Activated T-helper 1 cell treated with anti-CD3 and anti-CD28 coated beads, Interleukin-2, amount 50 U/mL, for 16 hours (primary cell): ENCODE measurements at places on chromosomes 4 and X.

DNA sequence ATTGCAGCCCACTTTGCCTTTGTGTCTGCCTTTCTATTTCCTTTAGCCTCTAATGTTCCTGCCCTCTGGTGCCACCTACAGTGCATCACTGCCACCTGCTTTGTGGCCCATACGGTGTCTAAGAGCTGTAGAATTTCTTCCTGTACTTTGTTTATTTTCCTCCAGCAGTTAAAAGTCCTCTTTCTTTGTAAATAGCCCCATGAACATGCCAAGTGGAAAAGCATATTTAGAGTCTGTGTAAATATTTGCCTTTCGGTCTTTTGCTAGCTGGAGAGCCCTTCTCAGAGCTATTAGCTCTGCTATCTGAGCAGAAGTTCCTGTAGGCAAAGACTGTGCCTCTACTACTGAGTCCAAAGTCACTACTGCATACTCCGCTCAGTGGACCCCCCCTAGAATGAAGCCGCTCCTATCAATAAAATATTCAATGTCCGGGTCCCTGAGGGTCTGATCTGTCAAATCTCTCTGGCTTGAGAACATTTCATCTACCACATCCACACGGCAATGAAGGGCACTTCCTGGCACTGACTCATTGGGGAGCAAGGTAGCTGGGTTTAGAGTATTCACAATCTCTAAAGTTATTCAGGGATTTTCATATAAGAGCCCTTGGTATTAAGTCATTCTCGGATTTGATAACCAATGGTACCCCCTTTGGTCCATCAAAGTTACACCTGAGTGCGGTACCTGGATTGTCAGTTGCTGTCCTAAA is 36.3 kb downstream of the SULT1E1 start:
- no peak for DNase-seq

- no peak for DNase-seq
Measured at GRCh38 chr4:159563257-159563656, 460.4 kb downstream of the RAPGEF2 start.

DNA sequence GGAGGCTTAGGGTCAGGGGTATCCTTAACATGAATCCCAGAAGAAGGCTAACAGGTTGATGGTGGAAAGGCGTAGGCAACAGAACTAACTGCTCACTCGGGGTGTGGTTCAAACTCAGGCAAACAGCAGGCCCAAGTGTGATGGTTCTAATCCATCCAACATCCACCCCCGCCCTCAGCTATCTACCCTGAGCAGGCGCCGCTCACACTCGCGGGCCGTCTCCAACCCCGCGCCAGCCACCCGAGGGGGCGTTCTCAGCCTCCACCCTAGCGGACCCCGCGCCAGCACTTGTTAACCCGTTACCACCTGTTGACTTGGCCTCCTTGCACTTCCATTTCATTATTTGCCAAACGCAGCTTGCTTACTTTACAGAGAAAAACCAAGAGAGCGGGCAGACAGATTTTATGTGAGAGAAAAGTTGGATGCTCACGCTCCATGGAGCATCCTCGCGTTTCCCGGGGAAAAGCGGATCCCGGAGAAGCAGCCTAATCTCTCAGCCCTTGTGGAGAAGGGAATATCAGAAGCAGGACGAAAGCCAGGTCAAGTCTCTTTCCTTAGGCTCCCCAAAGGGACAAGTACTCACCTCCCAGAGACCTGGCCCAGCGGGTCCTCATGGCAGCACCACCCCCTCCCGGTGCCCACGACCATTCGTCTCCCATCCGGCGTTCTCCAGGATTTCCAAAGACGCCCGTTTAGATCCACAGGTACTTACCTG is 773 bp downstream of the SNCA start:
- DNase-seq, result no peak

DNA sequence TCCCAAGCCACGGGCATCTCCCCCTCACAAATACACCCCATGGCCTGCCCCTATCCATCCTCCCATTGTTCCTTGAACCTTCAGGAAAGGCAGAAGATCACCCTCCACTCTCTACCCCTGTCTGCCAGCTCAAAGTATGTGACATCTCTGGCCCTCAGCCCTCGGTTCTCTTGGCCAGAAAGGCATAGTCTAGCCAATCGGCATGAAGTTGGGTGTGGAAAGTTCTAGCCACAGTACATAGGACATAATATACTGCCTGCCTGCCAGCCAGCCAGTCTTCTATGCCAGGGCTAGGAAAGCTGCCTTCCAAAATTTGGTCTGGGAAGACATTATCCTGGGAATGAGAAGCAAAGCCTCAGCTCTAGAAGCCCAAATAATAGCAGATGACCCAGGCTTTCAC is 3.2 kb upstream of the PLP1 start:
- no peak for DNase-seq

GRCh38 chr4:174362340-174362739 is 78.6 kb downstream of the CEP44 start:
- DNase-seq, result no peak

GRCh38 chr4:95044324-95044837 is 286.6 kb downstream of the BMPR1B start:
- DNase-seq, result no peak

GRCh38 chr4:8560265-8561047 is 19.7 kb upstream of the GPR78 start:
- DNase-seq, result no peak

GRCh38 chr4:183627979-183628588 is 30.9 kb downstream of the RWDD4 start:
- no peak for DNase-seq

GRCh38 chrX:129737916-129738315 is 863 bp upstream of the XPNPEP2 start:
- no peak for DNase-seq

- DNase-seq, result peak; percentile 20
Measured at GRCh38 chr4:140103676-140104075, 50.3 kb downstream of the MAML3 start.

- no peak for DNase-seq
Measured at GRCh38 chr4:123064390-123064789, 142.0 kb upstream of the NUDT6 start.

DNA sequence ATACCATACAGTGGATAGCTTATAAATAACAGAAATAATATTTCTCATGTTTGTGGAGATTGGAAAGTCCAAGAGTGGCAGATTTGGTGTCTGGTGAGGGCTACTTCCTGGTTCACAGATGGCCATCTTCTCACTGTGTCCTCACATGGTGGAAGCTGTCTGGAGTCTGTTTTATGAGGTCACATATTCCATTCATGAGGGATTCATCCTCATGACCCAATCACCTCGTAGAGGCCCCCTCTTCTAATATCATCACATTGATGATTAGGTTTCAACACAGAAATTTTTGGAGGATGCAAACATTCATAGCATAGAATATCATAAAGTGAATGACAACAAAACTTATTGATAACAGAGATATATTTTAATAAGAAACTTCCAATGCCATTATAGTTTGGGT is 568.0 kb downstream of the STIM2 start:
- no peak for DNase-seq

- DNase-seq, result no peak
Measured at GRCh38 chr4:128286474-128287058, 1.0 kb downstream of the PGRMC2 start.

GRCh38 chrX:71637848-71638247 is 19.5 kb upstream of the CXCR3 start:
- no peak for DNase-seq

DNA sequence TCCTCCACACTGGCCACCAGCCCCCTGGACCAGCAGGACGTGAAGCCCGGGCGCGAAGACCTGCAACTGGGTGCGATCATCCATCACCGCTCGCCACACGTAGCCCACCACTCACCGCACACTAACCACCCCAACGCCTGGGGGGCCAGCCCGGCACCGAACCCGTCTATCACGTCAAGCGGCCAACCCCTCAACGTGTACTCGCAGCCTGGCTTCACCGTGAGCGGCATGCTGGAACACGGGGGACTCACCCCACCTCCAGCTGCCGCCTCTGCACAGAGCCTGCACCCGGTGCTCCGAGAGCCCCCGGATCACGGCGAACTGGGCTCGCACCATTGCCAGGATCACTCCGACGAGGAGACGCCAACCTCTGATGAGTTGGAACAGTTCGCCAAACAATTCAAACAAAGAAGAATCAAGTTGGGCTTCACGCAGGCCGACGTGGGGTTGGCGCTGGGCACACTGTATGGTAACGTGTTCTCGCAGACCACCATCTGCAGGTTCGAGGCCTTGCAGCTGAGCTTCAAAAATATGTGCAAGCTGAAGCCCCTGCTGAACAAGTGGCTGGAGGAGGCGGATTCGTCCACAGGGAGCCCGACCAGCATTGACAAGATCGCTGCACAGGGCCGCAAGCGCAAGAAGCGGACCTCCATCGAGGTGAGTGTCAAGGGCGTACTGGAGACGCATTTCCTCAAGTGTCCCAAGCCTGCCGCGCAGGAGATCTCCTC is 600 bp downstream of the POU3F4 start:
- DNase-seq, result no peak

GRCh38 chrX:132406106-132406505 is 82.7 kb downstream of the MBNL3 start:
- no peak for DNase-seq

DNA sequence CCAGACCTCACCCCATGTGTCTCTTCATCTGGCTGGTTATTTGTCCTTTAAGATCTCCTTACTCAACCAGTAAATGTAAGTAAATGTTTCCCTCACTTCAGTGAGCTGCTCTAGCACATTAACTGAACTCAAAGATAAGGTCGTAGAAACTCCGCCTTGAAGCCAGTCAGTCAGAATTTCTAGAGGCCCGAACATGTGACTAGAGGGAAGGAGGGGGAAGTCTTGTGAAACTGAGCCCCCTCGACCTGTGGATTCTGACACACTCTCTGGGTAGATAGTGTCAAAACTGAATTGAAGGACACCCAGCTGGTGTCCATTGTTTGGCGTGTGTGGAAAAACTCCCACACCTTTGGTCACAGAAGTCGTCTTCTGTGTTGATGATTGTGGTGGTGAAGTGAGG is 933.9 kb downstream of the ADGRL3 start:
- DNase-seq, result no peak

DNA sequence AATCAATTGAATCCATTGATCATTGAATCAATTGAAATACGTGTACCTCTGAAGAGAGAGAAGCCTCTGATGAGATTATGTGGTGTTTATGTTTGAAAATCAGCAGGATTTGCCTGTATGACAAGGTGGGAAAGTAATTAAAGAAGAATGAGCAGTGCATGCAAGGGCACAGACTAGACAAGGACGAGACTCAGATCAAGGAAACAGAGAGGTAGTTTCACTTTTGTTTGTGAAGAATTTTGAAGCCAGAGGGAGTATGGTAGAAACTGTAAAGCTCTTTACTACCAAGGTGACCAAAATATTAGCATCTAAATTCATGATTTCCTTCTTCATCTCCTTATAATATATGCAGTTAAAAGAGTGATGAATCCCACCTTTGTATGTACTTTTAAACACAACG is 1830.0 kb upstream of the IGFBP7 start:
- no peak for DNase-seq

DNA sequence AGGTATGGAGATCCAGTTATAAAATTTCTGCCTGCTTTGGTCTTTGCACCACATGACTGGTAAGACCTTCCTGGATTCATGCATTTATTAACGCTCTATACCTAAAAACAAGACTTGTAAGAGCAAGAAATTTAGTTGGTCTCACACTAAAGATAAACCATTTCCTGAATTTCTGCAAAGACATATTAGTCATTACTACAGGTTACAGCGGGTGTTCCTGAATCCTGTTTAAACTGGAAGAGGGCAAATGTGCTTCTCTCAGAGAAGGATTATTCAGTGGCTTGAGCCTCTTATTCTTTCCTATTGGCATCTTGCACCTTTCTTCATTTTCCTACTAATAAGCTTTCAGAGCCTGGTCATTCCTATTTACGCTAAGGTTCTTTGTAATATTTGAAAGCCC is 397.6 kb upstream of the TENM3 start:
- no peak for DNase-seq

- DNase-seq, result no peak
Measured at GRCh38 chr4:4862071-4862551, 2.6 kb downstream of the MSX1 start.

GRCh38 chrX:119398587-119398973 is 556 bp upstream of the SLC25A43 start:
- no peak for DNase-seq

DNA sequence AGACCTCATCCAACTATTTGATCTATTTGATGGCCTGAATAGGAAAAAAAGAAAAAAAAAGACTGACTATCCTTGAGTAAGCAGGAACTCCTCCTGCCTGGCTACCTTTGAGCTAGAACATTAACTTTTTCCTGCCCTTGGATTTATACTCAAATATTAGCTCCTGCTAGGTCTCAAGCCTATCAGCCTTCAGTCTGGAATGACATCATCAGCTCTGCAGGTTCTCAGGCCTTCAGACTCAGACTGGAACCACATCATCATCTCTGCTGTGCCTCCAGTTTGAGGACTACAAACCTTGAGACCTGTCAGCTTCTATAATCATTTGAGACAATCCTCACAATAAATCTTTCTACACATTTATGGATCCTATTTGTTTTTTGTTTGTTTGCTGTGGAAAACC is 754.0 kb upstream of the SLIT2 start:
- DNase-seq, result no peak

GRCh38 chr4:153249199-153250041 is 45.2 kb downstream of the TRIM2 start:
- DNase-seq, result peak; percentile 61

DNA sequence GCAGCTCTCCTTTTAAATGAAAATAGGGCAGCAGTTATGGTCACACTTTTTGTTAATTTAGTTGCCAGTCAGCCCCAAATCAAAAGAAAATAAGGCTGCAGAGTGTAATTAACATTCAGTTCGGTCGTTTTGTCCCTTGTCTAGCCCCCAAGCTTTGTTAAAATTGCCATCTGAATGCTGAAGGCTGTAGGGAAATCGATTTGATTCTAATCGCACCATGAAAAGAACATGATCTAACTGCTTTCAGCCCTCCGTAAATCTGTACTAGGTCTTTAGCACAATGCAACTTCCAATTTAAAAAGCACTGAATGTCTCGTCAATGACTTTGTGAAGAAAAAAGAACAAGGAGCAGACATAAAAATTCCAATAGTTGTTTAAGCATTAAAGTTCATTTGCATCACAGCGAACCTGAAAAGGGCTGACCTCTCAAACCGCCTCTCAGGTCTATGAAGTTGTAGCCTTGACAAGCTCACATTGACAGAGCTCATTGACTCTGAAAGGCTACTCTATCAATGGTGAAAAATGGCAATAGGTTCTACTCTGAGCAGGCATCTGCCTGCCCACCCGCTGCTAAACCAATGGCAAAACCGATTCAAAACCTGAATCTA is 48.9 kb downstream of the CHIC2 start:
- DNase-seq, result no peak

DNA sequence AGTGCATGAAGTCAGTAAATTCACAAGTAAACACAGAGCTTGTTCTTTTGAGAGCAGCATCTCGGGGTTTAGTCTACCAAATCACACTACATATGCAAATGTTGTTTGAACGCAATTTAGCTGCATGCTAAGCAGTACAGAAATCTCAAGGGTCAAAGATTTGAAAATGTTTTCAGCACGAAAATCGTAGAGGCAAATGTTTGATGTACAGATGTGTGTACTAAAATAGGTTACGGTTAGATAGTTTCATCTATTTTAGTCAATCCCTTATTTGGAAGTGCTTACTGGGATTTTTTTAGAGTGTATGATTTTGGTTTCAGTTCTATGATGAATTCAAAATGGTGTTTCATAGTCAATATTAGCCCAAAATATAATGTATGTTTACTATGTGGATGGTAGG is 1928.2 kb upstream of the TENM3 start:
- DNase-seq, result no peak
